ENCODE measurements at places on chromosomes 12 and 14.

DNA sequence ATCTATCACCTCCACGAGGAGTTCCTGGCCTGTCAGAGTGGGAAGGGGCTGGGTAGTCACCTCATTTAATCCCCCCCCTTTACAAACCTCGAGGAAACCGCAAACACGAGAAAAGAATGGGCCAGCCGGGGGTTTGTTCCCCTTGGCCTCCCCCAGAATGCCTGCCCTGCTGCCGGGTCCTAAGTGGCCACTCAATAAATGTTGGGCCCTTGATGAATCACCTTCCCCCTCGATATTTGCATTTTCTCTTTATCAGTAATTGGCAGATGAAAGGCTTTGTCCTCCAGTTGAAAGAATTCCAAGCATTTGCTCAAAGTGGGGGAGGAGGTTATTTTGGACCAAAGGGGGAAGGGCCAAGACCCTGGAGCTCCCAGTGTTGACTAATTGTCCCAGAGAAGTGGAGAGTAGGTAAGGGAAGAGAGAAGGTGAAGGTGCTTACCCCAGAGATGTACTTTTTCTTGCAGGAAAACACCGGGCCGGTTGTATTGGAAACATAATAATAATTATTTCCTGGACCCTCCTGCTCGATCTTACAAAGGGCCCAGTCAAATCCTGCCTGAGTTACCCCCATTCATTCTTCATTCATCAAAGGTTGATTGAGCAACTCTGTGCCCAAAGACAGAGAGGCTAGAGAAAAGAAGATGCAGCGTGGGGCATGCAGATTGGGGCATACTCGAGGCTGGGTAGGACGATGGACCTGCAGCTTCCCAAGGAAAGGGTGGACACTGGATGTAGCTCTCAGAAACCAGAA, 1.9 kb upstream of the KDM2B start:
- DNase-seq = no peak

GRCh38 chr14:68800390-68800789, 7.5 kb upstream of the ZFP36L1 start:
- no peak for DNase-seq

- DNase-seq = no peak
These were observed 281.0 kb upstream of the CRY1 start for GRCh38 chr12:107374161-107374840.

DNA sequence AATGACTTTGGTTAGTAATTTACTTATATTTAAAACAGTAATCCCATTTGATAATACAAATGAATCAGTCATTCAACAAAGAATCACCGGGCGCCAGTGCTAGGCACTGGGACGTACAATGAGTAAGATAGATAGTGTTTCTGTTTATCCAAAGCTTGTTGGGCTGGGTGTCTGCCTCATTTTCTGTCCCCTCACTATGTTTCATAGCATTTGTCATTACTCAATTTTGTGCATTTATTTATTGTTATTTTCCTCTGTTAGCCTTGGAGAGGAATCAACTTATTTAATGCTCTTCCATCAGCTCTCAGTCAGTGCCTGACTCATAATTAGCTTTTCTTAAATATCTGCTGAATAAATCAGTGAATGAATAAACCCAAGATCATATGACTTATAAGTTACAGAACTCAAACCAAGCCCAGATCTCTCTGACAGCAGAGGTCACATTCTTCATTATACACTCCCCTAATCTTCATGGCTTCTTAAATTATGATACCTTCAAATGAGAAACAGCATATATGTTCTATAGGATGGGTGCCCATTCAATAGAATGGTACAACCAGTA, 86.2 kb downstream of the TSPAN8 start:
- DNase-seq = no peak

DNA sequence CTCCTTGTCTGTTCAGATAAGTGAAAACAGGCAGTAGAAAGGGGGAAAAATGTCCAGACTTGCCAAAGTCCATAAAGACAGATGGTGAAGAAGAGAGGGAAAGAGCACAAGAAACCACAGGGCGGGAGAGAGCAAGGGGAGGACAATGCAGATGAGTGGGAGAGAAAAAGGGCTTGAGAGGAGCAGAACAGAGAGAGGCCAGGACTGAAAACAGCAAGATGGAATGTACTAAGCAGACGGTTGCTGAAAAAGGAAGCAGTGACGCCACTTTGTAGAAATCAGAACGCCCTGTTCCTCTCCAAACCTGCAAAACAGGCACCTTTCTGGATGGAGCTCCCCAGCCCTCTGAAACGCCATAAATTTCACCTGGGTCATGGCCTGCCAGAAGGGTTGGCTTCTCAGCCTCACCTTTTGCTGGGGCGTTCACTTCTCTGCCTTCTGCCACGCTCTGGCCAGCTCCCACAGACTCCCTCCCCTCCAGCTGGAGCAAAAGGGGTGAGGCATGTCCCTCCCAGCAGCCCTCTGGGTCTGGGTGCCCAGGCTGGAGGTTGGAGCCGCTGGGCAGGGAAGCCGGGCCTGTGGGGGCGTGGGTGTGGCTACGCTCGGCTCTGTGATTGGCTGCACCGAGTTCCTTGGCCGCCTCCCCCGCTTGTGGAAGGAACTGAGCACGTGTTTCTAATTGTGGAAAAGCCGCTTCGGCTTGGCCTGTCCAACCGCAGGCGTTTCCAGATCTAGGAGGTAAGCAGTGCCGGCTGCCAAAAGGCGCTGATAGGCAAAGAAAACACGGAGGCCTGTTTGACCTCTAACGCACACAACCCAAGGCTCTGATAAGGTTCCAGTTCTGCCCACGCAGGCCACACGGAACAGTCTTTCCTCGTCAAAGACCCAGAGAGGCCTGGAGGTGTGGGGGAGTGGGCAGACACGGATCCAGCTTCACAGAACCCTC, 29.3 kb downstream of the SLC7A8 start:
- DNase-seq = no peak

DNA sequence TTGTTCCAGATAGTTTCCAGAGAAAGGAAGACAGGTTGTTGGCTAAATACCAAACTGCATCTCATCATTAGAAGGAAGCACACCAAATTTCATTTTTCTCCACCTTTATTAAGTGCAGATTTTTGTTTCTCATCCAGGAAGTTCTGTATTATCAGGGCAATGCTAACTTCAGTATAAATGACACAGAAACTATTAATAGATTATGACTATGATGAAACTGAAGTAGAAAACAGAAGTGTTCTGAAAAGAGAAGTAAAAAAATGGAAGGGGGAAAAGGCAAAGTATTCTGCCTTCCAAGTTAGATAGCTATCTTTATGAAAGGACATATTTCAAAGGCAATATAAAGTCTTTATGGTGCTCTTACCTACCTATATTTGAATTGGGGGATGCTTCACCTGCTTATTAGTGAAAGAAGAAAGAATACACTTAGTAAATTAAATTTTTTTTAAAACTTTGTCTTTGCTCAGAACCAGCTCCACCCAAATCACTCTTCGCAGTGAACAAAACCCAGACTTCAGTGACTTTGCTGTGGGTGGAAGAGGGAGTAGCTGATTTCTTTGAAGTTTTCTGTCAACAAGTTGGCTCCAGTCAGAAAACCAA, 223.9 kb downstream of the PTPRO start:
- DNase-seq = no peak

DNA sequence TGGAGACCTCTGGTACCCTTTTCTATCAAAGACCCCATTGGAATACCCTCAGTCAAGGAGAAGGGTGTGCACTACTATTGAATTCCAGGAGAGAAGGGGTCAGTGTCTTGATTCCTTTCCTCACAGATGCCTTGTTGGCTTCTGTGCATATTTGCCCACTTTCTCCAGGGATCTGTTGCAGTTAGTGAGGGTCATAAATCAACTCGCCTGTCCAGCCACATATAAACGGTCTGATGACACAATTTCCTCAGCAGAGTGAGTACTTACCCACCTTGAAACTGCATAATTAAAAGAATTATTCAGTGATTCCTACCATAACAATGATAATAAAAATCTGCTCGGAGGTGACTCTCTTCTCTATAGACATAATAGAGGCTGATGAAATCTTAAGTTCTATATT, 13.9 kb upstream of the DCD start:
- no peak for DNase-seq

DNA sequence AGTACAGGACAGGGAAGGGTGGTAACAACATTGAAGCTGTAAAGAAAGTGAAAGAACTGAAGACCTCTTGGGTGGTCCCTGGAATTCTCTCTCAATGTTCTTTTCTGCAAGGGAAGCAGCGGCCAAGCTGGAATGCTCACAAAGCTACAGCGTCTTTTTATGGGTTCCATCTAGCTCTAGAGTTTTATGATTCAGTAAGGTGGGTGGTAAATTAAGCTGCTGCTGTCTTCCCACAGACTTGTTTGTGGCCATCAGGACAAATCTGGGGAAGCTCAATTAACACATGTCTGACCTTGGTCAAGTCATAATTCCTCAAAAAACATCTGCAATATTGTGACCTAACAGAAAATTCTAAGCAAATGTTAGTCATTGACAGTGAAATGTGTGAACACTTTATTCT, 139.1 kb downstream of the MED13L start:
- no peak for DNase-seq

DNA sequence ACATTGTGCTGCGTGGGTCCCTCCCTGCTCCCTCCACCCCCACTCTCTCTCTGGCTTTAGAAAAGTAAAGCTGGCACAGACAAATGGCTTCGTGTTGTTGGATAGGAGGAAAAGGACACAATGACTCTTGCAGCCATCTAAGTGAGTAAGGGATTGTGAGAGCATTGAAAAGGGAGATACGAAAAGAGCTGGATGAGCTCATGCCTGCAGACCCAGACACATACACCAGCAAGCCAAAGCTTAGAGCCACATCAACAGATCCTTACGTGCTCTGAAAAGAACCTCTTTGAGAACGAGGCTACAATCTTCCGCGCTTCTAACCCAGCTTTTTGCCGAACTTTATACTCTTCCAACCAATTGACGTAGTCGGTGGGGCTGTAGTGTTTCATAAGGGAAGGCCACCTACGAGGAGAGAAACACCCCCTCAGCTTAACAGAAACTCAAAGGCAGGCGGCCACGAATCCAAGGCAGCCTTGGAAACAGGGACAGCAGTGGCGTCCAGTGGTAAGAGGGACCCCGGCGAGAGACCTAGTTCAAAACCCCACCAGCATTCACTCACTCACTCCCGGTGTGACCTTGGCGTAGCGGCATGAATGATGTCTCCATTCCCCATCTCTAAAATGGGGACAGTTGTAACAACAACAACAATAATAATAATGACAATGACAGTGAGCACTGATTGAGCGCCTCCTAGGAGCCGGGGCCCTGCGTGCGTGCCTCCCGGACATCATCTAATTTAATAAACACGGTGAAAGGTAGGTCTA, 1.1 kb downstream of the FBXO21 start:
- no peak for DNase-seq

DNA sequence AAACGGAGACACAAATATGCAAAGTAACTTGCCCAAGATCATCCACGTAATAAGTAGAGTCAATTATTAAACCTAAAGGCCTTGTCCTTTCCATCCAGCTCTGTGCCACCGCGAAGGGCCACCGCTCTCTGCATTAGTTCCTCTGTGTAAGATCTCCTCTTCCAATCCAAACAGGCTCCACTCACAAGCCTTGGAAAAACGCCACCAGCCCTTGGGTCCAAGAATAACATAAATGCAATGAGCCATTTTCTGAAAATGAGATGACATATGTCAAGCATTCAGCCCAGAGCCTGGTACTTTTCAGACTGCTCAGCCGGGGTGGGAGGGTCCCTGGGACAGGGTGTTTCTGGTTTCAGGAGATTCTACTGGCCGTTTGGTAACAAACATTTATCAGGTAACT, 30.0 kb downstream of the DGLUCY start:
- no peak for DNase-seq

DNA sequence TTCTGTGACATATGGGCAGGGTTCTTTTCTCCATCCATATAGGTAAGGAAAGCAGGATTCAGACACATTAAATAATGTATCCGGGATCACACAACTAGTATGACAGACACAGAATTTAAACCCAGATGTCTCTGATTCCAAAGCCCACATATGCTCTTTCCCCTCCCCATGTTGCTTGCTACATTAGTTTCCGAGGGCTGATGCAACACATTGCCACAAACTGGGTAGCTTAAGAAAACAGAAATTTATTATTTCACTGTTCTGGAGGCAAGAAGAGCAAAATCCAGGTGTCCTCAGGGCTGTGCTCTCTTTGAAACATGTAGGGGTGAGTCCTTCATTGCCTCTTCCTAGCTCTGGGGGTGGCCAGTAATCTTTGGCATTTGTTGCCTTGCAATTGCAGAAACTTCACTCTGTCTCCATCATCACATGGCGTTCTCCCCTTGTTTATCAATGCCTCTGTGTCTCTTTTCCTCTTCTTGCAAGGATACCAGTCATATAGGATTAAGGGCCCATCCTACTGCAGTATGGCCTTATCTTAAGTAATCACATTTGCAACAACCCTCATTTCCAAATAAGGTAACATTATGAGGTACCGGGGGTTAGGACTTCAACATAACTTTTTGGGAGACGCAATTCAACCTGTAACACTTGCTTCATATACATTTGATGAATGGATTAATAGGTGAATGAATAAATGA, 83.0 kb upstream of the CCND2 start:
- DNase-seq = no peak

GRCh38 chr12:121529184-121529583, 51.6 kb downstream of the KDM2B start:
- DNase-seq = no peak

DNA sequence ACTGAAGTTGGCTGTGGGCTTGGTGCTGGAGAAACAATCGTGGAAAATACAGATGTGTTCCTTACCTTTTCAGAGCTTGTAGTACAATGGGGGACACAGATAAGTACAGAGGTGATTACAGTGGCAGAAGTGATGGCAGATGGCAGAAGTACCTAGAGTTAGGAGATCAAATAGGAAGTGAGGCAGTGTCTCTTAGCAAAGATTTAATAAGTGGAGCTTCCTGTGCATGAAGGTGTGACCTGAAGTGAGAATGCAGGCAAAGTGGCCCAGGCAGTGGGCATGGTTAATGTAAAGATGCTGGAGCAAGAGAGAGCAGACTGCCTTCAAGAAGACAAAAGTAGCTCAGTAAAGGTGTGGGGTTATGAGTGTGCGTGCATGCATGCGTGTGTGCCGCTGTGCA, 16.0 kb downstream of the LRRK2 start:
- no peak for DNase-seq

- DNase-seq = no peak
These were observed 32.8 kb upstream of the CMKLR1 start for GRCh38 chr12:108371801-108372344.

- DNase-seq = no peak
These were observed 447.1 kb downstream of the ZFP36L1 start for GRCh38 chr14:68345738-68346137.

GRCh38 chr14:71742485-71742884, 189.7 kb upstream of the RGS6 start:
- no peak for DNase-seq

DNA sequence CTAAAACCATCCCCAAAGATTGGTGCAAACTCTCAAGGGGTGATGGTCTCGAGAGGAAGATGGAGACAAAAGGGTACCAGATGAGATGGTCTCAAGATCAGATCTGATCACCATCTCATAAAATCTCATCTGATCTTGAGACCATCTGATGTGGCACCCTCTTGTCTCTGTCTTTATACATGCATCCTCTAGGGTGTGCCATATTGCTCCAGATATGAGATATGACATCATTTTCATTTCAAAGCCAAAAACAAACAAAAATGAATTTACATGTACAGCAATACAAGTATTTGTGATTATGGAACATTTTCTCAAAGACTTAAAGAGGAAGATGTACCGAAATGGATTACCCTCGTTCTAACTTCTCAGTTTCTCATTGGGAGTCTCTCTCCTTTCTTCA, 787.2 kb downstream of the GALC start:
- no peak for DNase-seq
